WTC11 (cell line): ENCODE measurements at places on chromosomes 6 and 20. TPM values are rescaled to one million over a fixed set of nuclear protein-coding genes. Genes with fewer than 3 reads are reported as not detected.

Gene STMN3
- total RNA-seq: 53.0 to 65.6 TPM (median 53.4 TPM) in 3 replicates

GRCh38 chr6:119384444-119384843 lies 34.9 kb upstream of the MAN1A1 start:
- no peak overlapping the region for H3K4me3 ChIP-seq
- no peaks in the 10 kb centered on the region; the same call in 1 of the 2 replicates for H3K27me3 ChIP-seq
- H3K4me1 ChIP-seq: no peaks in the 10 kb centered on the region
- no peak overlapping the region for H3K27ac ChIP-seq
- no peak for DNase-seq
- no peaks in the 10 kb centered on the region for H3K36me3 ChIP-seq

DNA sequence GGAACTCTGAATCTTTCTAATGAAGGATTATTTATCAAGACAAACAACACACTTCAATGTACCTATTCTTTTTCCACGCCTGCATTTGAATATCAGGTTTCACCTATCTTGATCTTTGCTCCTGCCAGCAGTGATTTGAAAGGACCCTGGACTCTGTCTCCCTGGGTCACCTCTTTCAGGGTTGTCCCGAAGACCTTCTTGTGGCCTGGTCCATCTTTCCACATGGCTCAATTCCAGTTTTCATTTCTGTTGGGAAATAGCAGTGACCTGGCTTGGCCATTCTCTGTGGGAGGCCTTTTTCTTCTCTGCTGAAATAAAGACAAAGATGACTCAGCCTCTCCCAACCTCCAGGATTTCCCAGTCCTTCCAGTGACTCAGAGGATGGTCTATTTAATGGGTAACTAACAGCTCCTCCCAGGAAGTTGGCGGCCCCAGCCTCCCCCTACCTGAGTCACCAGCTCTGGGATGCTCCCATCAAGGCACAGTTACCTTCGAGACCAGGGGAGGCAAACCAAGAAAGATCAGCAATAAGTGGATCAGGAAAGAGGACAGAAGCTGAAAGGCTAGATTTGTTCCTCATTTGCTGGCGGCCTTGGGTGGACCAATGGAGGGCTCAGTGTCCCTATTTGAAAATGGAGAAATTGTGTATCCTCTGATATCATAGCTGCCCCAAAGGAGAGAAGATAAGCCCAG lies 120.2 kb upstream of the RNF24 start:
- no peaks in the 10 kb centered on the region for H3K36me3 ChIP-seq
- H3K27ac ChIP-seq: no peak overlapping the region
- DNase-seq: no peak
- peaks cover 21% of the 10 kb centered on the region for H3K4me1 ChIP-seq

DNA sequence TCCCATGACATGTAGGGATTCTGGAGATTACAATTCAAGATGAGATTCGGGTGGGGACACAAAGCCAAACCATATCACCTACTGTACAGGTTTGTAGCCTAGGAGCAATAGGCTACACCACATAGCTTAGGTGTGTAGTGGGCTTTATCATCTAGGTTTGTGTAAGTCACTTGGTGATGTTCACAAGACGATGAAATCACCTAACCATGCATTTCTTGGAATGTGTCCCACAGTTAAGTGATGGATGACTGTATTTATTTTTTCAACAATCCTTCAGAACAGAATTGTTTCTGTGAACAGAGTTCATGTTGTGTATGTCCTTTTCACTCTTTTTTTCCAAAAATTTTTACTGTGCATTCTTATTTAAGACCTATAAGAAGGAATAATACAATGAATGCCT lies 76.1 kb downstream of the DTD1 start:
- no peak overlapping the region for H3K27ac ChIP-seq
- no peaks in the 10 kb centered on the region for H3K27me3 ChIP-seq
- no peaks in the 10 kb centered on the region for H3K36me3 ChIP-seq
- H3K4me3 ChIP-seq: no peak overlapping the region
- H3K4me1 ChIP-seq: peaks cover 17% of the 10 kb centered on the region

DNA sequence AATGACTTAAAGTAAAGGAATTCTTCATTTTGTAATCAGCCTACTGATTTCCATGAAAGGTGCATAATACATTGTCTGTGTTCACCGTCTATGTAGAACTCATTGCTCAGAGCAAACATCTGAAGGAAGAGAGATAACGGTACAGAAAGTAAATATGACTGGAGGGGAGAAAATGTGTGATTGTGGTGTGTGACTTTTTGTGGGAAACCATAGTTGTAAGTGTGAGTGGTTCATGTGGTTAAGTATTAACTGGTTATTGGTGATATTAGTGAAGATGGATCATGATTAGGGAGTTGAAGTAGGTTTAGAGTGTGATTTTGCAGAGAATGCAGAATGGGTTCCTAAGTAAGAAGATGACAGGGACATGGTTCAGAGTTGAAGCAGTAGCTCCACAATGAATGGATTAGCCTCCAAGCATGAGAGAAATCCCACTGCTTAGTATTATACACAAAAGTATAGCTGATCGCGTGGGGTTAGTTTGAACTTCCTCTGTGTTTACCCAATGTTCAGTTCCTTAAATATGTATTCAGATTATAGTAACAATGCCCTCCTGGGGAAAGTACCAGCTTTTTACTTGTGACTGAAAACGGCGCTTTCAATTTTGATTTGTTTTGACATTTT lies 368.9 kb downstream of the UTRN start:
- H3K4me1 ChIP-seq: peaks cover 73% of the 10 kb centered on the region
- peaks cover under 1% of the 10 kb centered on the region; the same call in 1 of the 2 replicates for H3K27me3 ChIP-seq
- no peak overlapping the region for H3K4me3 ChIP-seq

DNA sequence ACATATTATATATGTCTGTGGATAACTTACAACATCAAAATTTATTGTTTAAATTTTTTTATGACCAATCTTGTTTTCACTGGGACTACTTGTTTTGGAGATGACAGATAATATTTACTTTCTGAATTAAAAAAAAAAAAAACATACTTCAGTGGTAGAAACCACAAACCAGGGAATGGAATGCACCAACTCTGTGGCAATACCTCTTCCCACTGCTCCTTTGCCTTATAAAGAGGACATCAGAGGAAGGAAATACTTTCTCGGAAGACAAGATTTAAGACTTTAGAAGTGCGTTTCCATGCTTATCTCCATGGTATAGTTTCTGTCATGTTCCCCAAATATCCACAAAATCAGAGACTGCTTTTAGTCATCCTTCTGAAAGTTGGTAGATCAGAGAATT lies 1241.1 kb upstream of the EYS start:
- H3K4me1 ChIP-seq: no peaks in the 10 kb centered on the region
- DNase-seq: no peak
- H3K27ac ChIP-seq: no peak overlapping the region
- H3K27me3 ChIP-seq: peaks cover 3% of the 10 kb centered on the region
- H3K36me3 ChIP-seq: peaks cover 24% of the 10 kb centered on the region

DNA sequence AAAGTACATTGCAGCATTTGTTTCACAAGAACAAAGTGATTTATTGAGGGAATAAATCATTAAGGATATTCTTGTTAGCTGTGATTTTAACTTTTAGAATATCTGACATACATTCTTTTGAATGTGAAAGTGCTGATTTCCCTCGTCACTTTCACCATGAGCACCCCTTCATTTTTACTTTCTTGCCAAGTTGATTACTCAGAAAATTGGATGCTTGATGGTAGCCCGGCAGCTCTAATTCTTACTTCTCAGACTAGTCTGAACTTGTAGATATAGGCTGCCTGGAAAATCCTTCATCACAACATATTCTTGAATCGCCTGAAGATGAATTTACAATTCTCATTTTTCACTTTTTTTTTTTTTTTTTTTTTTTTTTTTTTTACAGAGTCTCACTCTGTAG lies 147.1 kb upstream of the SMLR1 start:
- no peaks in the 10 kb centered on the region for H3K4me1 ChIP-seq
- no peaks in the 10 kb centered on the region for H3K36me3 ChIP-seq
- DNase-seq: no peak
- no peak overlapping the region for H3K27ac ChIP-seq
- no peaks in the 10 kb centered on the region for H3K27me3 ChIP-seq

- no peaks in the 10 kb centered on the region for H3K36me3 ChIP-seq
- no peak overlapping the region for H3K4me3 ChIP-seq
- no peak overlapping the region for H3K27ac ChIP-seq
- no peak for DNase-seq
Measured at GRCh38 chr6:131042664-131043063, 20.4 kb downstream of the EPB41L2 start.

Gene TPX2
- total RNA-seq: 113 to 123 TPM (median 115 TPM) in 3 replicates

DNA sequence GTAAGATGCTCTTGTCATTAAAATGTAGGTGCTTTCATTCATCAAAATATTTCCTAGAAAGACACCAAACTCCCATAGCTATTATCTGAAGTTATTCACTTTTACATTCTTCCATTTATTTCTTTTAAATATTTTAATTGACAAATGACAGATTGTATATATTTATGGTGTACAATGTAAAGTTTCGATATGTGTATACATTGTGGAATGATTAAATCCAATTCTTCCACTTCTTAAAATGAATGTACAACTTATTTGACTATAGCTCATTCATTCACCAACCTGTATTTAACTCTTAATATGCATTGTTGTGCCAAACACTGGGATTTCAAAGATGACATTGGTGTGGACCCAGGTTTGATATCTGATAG lies 41.0 kb downstream of the CCN2 start:
- DNase-seq: no peak
- H3K36me3 ChIP-seq: peaks cover 98% of the 10 kb centered on the region
- peaks cover 80% of the 10 kb centered on the region for H3K4me1 ChIP-seq
- peak overlapping the region; percentile 12; the same call in 1 of the 2 replicates for H3K4me3 ChIP-seq
- no peaks in the 10 kb centered on the region for H3K27me3 ChIP-seq

GRCh38 chr6:154521412-154521811 lies 10.9 kb upstream of the CNKSR3 start:
- no peaks in the 10 kb centered on the region for H3K27me3 ChIP-seq
- no peaks in the 10 kb centered on the region for H3K36me3 ChIP-seq
- no peak for DNase-seq
- H3K4me1 ChIP-seq: peaks cover 6% of the 10 kb centered on the region
- no peak overlapping the region for H3K4me3 ChIP-seq
- H3K27ac ChIP-seq: no peak overlapping the region

Gene CALHM4
- total RNA-seq: not detected in 3 replicates
